ENCODE measurements at places on chromosomes 4 and X.

- DNase-seq, result no peak
Observed at GRCh38 chr4:6740347-6740746, 24.4 kb downstream of the BLOC1S4 start.

GRCh38 chrX:74434336-74434735 lies 13.0 kb downstream of the SLC16A2 start:
- DNase-seq, result no peak

GRCh38 chrX:147914591-147914990 lies 2.9 kb downstream of the FMR1 start:
- no peak for DNase-seq

DNA sequence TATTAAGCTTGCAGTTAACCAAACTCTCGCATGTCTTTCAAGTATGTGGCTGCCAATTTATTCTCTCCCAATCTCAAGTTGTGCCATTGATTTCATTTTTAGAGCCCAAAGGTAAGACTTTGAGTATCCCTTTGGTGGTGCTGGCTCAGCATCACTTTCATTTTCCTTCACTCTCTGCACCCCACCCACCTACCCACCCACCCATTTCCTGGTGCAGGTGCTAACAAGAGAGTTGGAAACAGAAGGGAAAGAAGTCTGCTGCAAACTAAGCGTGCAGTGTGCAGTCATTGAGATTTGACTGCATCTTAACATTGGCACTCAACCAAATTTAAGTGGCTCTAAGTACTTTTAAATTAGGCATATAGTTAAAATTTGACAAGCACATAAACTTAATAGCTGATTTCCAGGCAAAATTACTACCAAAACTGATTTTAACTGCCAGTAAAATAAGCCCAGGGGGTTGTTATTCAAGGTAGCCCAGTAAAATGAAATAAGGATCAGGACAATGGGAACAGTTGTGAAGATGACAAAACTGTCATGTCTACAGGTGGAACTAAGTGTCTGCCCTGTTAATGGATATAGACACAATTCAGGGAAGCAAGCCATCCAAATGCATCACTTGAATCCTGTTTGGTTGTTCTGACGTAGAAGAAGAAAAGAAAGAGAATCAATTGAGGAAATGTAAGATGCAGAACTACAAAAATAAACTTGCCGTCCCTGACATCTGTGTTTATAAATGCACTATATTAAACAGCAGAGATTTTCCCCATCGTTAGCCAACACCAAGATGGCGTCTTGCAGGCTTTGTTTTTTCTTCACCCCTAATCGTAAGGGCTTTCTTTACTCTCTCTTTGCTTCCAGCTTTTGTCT lies 184.2 kb downstream of the KDR start:
- no peak for DNase-seq

DNA sequence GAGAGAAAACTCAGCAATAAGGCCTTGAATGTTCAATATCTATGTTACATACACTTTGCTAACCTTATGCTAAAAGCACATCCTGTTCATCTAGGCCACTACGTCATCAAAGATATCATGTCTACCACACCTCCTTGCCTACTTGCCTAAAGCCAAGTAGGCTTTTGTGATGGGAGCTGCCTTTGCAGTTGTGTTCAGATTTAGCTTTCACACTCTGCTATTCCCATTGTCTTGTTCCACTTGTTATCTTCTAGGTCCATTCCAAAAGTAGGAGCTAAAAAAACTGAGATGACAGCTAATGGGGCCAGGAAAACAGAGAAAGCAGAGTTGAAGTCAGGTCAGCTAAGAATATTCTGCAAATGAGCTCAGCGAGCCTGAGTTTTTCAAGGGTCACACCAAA lies 153.6 kb upstream of the EDNRA start:
- DNase-seq, result no peak

DNA sequence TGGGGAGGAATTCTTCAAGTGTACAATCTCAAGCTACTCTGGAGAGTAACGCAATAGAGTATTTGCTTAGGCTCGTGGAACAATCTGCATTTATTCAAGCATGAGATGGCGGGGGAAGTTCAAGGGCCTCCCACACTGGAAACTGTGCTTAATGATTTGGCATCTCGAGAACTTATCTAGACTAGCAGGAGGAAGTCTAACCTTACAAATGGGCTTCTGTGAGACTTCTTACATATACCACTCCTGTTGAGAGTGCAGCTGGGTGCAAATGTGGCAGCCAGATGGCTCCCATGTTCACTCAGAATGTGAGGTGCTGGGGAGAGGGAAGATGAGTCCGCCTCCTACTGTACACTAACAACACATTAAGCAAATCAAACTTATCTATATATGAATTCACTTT lies 29.3 kb upstream of the PTPN13 start:
- DNase-seq, result no peak

Measured in HepG2 (cell line).